ENCODE measurements at places on chromosomes 6 and 20.

- no peak for DNase-seq
These were observed 27.7 kb downstream of the PNPLA1 start for GRCh38 chr6:36297511-36297910.

- no peak for DNase-seq
These were observed 1.5 kb downstream of the ARID1B start for GRCh38 chr6:156778454-156779205.

- no peak for DNase-seq
These were observed 8.9 kb downstream of the GNMT start for GRCh38 chr6:42969431-42969830.

DNA sequence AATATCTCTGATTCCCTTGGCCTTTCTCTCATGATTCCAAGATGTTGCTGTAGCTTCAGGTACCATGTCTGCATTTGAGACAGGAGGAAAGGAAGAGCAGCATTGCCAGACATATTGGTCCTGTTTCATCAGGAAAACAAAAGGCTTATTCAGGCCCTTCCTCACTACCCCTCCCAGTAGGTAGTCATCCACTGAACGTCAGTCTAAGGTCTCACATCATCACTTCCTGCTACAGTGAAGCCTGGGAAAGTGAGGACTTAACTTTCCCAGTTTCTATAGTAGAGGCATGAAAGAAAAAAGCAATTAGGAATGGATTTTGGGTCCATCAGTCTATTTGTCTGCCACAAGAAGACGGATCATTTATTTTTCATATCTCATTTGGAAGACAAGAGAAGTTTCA is 85.7 kb upstream of the SOX4 start:
- DNase-seq, result no peak

GRCh38 chr6:29653452-29654038 is 3.3 kb upstream of the MOG start:
- peak; percentile 45 for DNase-seq

Measured in right renal pelvis (tissue), 4 donors.